Activated CD4-positive, alpha-beta T cell treated with anti-CD3 and anti-CD28 coated beads, Interleukin-2, amount 50 U/mL, for 48 hours (primary cell): ENCODE measurements at places on chromosomes 12 and 14.

GRCh38 chr12:53170876-53171724, 9.4 kb upstream of the ZNF740 start:
- DNase-seq: no peak

DNA sequence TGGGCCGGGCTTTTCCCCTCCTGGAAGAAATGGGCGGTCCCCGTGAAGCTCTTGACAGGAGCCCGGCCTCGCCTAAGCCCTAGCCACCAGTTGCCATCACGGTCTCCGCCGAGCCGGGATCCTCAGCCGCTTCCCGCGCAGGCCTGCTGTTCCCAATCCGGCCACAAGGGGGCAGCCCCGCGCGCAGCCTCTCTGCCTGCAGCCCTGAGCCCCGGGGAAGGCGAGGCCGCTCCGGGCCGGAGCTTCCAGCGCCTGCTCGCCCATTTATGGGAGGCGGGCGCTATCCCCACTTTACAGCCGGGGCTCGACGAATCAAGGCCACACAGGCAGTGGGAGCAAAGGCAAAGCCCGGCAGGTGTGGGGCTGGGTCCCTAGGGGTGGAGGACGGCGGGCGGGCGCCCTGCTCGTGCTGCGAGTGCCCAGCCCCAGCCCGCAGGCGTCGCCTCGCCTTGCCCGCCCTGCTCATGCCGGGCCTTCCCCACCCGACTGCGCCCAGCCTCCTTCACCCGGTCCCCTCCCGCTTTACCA, 61.5 kb downstream of the LGMN start:
- peak; percentile 69 for DNase-seq

- DNase-seq: no peak
These were observed 433.6 kb downstream of the ZFP36L1 start for GRCh38 chr14:68359022-68359836.

DNA sequence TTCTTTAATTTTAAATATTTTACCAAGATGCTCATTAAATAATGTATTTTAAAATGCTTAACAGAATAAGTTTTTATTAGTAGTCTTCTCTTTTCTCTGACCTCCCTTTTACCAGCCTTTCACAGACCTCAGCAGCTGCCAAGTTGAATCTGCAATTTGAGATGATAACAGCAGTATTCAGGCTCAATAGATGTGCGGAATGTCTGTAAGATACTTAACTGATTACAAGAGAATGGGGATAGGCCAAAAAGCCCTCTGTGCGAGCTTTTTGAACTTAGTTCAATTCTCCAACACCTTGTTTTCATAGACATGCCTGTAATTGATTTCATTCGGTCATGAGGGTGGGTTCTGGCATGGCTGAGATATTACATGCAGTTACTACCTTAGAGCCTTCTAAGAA, 277.2 kb downstream of the TMTC2 start:
- no peak for DNase-seq

DNA sequence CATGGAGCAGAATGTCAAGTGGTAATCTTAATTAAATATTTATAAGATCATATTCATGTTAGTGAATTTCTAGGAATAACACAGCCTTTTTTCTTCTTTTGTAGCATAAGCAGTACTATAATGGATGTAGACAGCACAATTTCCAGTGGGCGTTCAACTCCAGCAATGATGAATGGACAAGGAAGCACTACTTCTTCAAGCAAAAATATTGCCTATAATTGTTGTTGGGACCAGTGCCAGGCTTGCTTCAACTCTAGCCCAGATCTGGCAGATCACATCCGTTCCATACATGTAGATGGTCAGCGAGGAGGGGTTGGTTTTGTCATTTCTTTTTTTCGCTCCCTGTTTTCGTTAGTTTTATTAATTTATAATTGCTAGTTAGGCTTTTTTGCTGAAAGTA, 23.1 kb downstream of the AEBP2 start:
- no peak for DNase-seq
